ENCODE measurements at places on chromosomes 16 and 17.

GRCh38 chr16:57238682-57239081, 6.4 kb upstream of the ARL2BP start:
- DNase-seq, result no peak

DNA sequence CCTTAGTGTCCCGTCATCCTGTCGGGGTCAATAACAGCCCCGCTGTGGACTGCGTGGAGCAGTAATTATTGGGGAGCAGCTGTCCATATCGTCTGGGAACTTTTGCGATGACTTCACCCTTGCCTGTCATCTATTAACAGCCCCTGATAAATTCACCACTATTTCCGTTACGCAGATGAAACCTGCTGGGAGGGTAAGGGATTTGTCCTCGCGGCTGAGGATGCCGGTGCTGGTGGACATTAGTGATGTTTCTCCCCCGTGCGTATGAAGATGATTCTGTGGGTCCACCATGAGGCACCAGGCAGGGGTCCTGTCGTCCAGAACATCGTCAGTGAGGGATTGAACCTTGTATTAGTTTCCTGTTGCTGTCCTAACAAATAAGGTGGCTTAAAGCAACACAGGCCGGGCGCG, 1.0 kb downstream of the FLYWCH2 start:
- DNase-seq, result no peak

GRCh38 chr16:8588682-8589056, 1.6 kb downstream of the TMEM114 start:
- no peak for DNase-seq

DNA sequence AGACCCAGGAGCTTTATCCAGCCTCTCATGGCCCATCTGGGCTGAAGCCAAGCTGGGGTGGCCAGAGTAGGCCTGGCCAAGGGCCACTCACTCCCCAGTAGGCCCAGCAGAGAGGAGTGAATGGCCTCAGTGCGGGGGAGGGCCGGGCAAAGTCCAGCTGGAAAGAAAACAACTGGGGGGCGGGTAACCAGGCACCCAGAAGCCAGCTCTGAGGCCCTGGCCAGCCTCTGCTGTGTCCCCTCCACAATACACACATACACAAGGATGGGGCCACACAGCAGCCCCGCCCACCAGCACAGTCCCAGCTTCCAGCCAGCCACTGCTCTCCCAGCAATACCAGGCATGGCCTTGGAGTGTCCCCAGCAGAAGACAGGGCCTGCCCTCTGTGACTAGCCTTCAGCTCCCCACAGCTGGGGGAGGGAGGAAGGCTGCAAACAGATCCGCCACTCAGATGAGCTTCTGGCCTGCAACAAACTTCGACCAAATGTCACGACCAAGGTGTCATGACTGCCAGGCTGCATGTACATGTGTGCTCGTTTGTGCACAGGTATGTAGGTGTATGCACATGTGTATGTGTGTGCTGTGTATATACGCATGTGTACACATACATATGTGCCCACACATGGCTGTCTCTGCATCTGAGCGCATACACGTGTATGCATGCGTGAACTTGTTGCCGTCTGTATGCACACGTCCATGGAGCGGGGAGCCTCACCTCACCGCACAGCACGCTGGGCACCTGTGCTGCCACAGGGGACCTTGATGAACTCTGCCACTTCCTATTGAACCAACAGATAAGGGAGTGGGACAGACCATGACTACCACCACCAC, 5.0 kb downstream of the CARHSP1 start:
- no peak for DNase-seq

- DNase-seq, result no peak
Observed at GRCh38 chr16:64580558-64580957, 541.3 kb downstream of the CDH11 start.

DNA sequence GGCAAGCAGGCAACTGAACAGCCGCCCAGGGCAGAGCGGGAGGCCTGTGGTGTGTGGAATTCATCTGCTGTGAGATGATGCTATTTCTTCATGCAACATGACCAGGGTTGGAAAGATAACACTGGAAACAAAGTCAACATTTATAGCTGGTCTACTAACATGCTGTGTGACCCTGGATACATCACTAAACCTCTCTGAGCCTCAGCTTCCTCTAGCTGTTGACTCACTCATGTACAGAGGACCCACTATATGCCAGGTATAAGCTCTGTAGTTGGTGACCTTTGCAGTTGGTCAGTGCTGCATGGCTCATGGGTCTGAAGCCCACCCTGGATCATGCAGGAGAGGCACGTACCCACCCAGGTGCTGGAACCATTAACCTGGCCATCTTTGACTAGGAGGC, 180.9 kb downstream of the ZNF423 start:
- DNase-seq, result no peak

DNA sequence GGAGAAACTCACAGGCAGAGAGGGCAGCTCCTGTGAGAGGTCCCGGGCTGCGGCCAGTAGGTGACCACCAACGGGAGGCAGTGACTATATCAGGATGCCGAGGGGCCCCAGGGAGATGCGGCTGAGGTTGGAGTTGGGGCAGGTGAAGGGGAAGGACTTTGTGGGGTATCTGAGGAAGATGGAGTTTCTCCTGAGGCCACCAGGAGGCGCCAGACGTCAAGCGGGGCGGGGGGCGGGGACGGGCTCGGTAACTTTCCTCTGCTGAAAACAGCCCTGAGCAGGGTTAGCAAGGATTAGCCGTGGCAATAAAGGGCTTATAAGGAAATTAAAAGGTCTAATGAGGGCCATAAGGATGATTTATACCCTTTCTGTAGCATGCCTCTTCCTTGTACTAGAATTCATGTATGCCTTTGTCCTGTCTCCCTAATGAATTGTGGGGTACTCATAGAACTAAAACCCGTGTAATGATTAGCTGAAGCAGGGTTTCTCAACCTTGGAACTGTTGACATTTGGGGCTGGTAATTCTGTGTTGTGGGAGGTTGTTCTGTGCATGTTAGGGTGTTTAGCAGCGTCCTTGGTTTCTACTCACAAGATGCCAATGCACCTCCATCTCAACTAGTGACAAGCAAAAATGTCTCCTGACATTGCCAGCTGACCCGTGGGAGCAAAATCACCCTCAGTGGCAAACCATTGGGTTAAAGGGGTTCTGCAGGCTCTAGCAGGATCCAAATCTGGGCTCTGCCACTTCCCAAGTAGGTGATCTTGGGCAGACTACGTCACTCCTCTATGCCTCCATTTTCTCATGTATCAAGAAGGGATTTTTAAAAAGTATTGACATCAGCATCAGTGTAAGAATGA, 74.8 kb upstream of the GRIN2A start:
- DNase-seq, result no peak

GRCh38 chr16:85657267-85657650, 31.5 kb downstream of the GINS2 start:
- DNase-seq, result no peak

GRCh38 chr17:77677211-77677610, 281.3 kb upstream of the TNRC6C start:
- DNase-seq, result no peak

GRCh38 chr17:19365833-19366636, 3.5 kb upstream of the B9D1 start:
- no peak for DNase-seq
